ENCODE measurements at places on chromosomes 2 and 18.

GRCh38 chr18:1648712-1649111 is 744.0 kb downstream of the ADCYAP1 start:
- DNase-seq: no peak

GRCh38 chr2:15939854-15940660 is at the start of gene MYCN:
TSS of gene MYCN (plus strand) at chr2:15940550. CDS start at chr2:15942065, 1,515 bp downstream.
- DNase-seq: peak; percentile 87

- DNase-seq: no peak
These were observed 318 bp downstream of the TYW5 start for GRCh38 chr2:199955007-199955338.

GRCh38 chr2:117738991-117739839 is 75.3 kb upstream of the DDX18 start:
- DNase-seq: no peak

GRCh38 chr2:24153478-24153877 is 21.4 kb upstream of the FAM228A start:
- no peak for DNase-seq

DNA sequence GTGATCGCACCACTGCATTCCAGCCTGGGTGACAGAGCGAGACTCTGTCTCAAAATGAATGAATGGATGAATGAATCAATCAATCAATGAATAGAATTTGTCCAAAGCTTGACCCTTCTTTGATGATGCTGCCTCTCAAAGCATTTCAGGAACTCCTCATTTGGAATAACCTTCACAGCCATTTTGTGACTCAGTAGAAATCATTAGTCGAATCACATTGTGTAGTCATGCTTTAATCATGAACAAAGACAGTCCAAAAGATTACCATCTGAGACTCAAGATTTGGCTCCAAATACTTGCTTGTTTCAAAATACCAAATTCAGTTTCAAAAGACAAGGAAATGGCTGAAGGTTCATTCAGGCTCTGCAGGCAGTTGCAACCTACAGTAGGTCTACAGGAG is 83.1 kb downstream of the VWA3B start:
- no peak for DNase-seq

GRCh38 chr2:219946529-219946928 is 319.1 kb downstream of the SLC4A3 start:
- DNase-seq: no peak

DNA sequence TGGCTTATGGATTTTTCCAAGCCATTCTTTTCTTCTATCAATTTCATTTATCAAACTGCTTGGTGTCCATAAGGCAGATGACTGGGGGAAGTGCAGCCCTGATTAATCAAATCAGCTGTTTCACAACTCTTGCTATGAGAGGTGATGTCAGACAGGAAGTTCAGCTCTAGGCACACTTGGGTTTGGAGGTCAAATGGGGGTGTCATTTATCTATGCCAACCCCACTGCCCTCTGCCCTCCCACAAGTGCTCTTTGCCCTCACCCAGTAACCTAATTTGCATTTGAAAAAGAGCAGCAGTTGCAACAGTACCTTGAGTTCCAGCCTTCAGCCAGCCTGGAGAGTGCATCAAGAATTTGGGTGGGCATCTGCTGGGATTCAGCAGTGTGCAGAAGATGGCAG is 431.3 kb upstream of the SPRED2 start:
- DNase-seq: no peak

GRCh38 chr2:237306083-237306786 is 107.7 kb downstream of the COL6A3 start:
- DNase-seq: no peak

DNA sequence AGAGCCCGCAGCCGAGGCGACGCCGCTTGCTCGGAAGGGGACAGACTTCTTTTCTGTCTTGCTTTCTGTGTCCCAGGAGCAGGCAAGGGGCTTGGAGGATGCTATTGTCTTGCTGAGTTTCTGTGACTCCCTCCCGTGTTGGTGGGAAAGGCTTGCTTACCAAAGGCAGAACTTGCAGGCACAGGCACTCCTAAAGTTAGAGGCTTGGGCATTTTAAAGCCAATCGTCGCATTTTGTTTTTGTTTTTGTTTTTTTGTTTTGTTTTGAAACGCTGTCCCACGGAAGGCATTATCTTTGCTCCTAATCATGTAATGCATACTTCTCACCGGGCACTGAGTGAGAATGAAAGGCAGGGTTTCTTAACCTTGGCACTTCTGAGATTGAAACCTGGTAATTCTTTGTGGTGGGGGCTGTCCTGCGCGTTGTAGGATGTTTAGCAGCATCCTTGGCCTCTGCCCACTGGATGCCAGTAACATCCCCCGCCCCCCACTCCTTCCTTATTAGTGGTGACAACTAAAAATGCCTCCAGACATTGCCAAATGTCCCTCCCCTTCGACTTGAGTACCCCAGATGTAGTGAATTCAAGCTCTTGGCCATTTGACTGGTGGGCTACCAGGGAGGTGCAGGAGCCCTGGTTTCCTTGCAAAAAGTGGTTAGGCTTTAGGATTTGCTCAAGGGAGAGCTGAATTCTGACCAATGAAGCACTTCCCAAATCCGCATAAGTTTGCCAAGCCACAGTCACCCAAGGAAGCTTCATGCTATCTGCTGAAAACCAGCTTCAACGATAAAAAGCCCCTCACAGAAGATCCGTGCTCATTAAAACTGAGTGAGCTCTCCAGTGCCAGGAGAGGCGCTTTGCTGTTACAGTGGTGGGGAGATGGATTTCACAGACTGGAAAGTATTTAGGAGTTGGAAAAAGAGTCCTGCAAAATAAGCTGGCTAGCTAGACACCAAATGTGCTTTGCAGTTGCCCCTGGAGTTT is 1.2 kb downstream of the ANTXR1 start:
- DNase-seq: no peak

- DNase-seq: no peak
These were observed 11.1 kb upstream of the CYS1 start for GRCh38 chr2:10091182-10091888.

- DNase-seq: no peak
These were observed 149.5 kb downstream of the INO80D start for GRCh38 chr2:205936446-205936845.

GRCh38 chr18:10231220-10231619 is 223.2 kb upstream of the APCDD1 start:
- no peak for DNase-seq

DNA sequence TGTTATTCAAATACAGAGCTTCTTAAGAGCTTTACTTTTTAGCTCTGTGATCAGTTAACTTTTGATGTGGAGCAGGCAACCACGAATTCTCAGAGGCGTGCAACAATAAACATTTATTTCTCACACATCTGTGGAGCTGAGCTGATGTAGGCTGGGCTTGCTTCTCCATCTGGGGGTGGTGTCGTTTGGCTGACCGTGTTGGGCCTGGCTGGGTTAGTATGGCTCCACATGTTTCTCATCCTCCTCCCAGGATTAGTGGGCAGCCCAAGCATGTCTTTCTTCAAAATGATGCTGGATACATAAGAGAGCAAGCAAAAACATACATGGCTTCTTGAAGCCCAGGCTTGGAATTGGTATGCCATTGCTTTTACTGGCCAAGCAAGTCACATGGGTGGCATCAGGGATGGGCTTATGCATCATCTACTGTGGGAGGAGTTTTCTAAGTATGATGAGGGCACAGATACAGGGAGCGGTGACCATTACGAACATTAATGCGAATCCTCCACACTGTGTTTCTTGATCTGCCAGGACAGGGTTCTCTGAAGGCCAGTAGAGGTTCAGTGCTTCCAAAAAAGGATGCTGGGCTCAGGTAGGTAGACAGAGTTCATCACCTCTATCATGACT is 157.0 kb upstream of the TNP1 start:
- no peak for DNase-seq

DNA sequence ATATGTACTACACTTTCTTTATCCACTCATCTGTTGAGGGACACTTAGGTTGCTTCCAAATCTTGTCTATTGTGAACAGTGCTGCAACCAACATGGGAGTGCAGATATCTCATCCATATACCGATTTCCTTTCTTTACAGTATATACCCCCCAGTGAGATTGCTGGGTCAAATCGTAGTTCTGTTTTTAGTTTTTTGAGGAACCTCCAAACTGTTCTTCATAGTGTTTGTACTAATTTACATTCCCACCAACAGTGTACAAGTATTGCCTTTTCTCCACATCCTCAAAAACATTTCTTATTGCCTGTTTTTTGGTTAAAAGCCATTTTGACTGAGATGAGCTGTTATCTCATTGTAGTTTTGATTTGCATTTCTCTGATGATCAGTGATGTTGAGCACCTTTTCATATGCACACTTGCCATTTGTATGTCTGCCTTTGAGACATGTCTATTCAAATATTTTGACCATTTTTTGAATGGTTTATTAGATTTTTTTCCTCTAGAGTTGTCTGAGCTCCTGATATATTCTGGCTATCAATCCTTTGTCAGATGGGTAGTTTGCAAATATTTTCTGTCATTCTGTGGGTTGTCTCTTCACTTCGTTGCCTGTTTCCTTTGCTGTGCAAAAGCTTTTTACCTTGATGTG is 12.2 kb downstream of the PLEK start:
- DNase-seq: no peak

DNA sequence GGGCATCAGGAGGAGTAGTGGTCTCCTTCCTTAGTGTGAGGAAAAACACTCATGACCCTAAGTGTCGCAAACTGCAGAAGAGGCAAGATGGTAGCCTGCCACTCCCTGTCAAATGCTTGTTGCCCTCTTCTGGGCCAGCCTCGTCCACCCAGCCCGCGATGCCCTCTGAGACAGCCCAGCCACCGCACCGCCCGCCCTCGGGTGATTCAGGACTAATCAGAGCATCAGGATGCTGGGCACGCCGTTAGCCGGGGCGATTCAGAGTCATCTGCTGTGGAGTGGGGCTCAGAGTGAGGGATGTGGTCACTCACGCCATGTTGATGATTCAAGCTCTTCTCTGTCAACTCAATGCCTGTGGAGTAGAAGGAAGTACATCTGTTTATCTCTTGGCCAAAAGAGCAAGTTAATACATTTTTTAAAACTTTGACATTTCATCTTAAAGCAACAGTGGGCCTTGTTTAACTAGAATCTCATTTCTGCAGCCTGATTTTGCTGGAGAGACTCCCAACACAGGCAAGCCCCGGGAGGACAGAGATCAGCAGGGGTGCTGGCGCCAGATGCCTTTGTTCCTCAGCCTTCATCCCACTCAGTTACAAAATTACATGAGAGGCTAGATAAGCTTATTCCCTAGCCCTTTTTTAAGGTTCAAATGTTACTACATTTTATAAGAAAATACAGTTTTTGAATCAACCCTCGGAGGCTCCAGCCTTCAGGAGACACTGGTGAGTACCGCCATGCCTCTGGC is 79.0 kb downstream of the TMEM18 start:
- DNase-seq: no peak

GRCh38 chr2:27118525-27119329 is at the start of gene CGREF1:
TSS of gene CGREF1 (minus strand) at chr2:27119128. CDS start at chr2:27104366, 14,762 bp downstream.
- no peak for DNase-seq

GRCh38 chr2:223586261-223586660 is 15.9 kb downstream of the SCG2 start:
- no peak for DNase-seq

DNA sequence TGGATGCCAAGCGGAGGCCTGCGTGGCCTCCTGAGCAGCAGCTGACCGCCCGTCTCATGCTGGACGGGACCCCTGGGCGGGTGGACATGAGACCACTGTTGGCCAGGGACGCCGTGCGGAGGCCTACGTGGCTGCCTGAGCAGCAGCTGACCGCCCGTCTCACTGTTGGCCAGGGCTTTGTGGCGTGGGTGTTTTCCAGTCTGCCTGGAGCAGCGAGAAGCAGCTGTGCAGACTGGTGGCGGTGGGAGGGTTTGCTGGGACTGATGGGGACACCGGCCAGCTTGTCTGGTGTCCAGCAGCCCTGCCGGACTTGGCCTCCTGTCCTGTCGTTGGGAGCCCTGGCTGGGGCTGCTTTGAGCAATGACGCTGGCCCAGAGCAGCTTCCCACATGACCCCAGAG is 5.8 kb upstream of the D2HGDH start:
- DNase-seq: no peak

- no peak for DNase-seq
These were observed 67.9 kb downstream of the ASXL2 start for GRCh38 chr2:25810428-25810827.

- no peak for DNase-seq
These were observed 59.1 kb downstream of the MBP start for GRCh38 chr18:77073336-77074093.

GRCh38 chr2:3450385-3451010 is 68.8 kb downstream of the ADI1 start:
- DNase-seq: no peak

- DNase-seq: no peak
These were observed 5.3 kb upstream of the GORASP2 start for GRCh38 chr2:170923799-170924198.

- peak; percentile 71 for DNase-seq
These were observed 36.5 kb downstream of the MRPL44 start for GRCh38 chr2:223993634-223994232.

GRCh38 chr18:5984245-5984644 is 88.9 kb upstream of the TMEM200C start:
- DNase-seq: no peak

GRCh38 chr2:5176764-5177163 is 515.4 kb upstream of the SOX11 start:
- no peak for DNase-seq

GRCh38 chr2:225615514-225615913 is 216.0 kb downstream of the NYAP2 start:
- DNase-seq: no peak

GRCh38 chr2:12493031-12493513 is 223.7 kb upstream of the TRIB2 start:
- DNase-seq: no peak

DNA sequence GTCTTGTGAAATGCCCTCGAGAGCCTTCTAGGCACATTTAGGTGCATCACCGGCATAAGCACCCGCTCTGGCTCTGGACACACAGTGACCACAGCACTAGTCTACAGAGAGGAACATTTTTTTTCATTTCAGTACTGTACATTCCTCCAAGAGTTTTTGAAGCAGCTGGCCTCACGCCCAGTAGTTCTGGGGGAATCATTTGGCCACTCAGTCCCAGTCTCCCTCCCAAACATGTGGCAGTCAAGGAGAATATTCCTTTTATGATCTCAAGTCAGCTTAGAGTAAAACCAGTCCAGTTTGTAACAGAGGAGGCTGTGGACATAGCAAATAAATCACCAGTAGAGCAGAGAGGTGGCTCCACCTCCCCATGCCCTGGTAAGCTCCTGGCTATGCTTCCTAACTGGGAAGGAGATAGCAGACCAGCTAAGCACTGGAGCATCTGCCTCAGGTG is 48.1 kb downstream of the KCNE4 start:
- peak; percentile 47 for DNase-seq

GRCh38 chr2:111121828-111122630 is 1.3 kb downstream of the BCL2L11 start:
- peak; percentile 80 for DNase-seq

GRCh38 chr18:48914581-48915251 is 36.0 kb downstream of the SMAD7 start:
- DNase-seq: no peak

GRCh38 chr2:74847070-74847858 is 13.3 kb downstream of the HK2 start:
- DNase-seq: no peak

DNA sequence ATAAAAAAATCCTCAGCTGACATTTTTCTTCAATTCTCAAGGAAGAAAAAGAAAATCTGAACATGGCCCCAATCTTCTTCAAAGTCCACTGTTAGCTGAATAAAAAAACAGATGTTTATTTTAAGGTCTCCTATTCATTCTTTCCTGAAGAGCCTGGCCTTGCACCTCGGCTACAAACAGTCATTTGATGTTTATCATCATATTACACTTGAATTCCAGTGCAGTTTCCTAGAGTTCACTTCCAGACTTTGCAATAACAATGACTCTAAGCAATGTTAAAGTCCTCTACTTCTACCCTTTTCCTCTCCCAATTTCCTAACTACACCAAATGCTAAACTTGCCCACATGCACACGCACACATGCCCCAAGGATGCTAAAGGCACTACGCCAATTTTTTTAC is 70.1 kb downstream of the NOL10 start:
- no peak for DNase-seq

Data from right renal pelvis (tissue), 4 donors.